ENCODE measurements at places on chromosomes 3 and 15. TPM values are rescaled to one million over a fixed set of nuclear protein-coding genes. Genes with fewer than 3 reads are reported as not detected.

GRCh38 chr3:43817825-43818224, 127.1 kb downstream of the ABHD5 start:
- DNase-seq, result no peak

The INSYN1 gene
- 4.8 TPM for total RNA-seq

DNA sequence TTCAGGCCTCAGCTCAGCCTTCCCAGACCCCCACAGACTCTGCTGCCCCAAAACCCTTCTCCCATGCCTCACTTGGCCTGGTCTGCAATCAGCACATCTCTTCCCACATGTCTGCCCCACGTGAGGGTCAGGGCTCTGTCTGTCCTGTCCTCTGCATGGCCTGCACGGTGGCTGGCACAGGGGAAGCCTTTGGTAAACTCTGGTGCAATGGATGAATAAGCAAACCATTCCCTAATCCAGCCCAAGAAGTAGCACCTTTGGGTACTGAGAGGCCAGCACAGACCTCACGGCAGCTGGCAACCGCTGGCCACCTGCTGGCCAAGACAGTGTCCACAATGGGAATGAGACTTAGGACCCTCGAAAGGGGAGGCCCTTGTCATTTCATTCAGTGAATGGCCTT, 27.7 kb downstream of the ABTB1 start:
- peak; percentile 29 for DNase-seq

GRCh38 chr15:65306551-65306950, 2.1 kb downstream of the RNU5B-1 start:
- no peak for DNase-seq

DNA sequence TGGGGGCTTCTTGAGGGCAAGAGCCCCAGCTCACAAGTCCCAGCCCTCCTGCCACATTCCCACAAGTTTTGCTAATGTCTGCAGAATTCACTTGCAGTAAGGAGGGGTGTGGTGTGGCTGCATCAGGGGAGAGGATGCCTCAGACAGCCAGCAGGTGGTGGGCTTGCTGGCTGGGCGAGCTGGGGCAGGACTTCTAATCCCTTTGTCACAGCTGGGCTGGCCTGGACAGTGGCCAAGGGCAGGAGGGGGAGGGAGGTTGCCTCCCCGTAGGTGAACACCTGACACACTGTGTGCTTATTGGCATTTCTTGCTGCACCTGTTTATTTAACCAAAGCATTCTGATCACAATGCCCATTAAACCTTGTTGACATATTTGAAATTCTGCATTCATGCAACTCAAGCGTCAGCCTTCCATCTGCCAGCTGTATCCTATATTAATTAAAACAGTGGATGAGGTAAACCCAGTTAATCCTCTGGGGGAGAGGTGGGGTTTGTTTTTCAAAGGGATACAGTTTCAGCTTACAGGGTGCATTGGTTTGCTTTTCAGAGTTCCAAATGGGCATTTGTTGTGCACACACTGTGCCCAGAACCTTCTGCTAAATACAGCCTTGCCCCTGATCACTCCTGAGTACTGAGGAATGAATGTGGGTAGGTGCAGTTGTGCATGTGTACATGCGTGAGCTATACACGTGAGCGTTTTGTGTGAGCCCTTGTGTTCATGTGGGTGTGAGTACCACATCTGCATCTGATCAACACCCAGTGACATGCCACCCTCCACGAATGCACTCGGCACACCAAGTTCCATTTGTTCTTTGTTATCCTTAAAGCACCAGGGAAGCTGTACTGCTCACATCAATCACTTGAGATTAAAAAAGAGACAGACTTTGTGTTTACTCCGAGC, 268.7 kb downstream of the XXYLT1 start:
- no peak for DNase-seq

The GOLGA6L10 gene
- total RNA-seq, result 0.23 TPM

DNA sequence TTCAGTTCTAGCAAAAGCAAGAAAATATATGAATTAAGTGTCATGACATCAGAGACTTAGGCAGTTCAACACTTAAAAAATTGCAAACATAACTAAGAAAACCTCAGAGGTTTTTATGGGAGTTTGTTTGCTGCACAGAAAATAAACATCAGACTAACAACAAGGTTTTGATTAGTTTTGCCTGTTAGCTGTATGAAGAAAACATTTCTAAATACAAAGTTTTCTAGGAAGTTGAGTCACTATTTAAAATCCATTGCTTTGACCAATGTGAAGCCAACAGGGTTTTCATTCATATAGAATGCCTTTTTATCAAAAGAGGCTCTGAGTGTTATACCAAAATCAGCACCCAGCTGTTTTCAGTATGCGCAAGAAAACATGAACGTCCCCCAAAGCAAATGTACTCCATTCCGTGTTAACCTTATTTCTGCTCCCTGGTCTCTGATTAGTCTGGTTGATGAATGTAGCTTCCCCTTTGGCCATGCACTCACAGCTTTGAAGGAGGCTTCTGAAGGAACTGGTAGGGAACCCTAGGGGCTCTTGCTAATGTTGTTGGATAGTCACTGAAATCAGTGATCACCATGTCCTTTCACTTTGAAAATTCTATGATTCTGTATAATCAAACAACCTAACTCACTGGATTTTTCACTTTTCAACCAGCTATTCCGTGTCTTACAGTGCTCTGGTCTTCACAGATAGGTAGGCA, 89.6 kb upstream of the TSEN2 start:
- no peak for DNase-seq

- no peak for DNase-seq
Measured at GRCh38 chr3:122665881-122666280, 14.8 kb upstream of the PARP14 start.

DNA sequence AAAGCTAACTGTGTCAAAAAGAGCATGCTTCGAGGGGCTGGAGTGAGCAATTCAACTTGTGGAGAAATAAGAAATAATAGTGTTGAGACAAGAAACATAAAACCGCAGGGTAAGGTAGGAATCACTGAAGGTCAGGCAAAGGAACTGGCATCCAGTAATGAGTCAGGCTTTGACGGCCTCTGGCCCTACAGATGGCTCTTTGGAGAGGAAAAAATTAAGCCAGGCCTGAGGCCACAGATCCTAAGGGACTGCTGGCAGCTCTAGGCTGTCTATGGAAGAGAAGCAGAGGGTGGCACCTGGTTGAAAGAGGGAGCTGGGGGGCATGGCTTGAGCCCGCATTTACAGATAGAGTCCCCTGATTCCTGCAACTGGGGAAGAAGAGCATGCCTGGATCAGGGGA, 28.6 kb upstream of the ZSCAN2 start:
- no peak for DNase-seq

GRCh38 chr15:99114511-99115299, 9.8 kb downstream of the SYNM start:
- peak; percentile 44 for DNase-seq

DNA sequence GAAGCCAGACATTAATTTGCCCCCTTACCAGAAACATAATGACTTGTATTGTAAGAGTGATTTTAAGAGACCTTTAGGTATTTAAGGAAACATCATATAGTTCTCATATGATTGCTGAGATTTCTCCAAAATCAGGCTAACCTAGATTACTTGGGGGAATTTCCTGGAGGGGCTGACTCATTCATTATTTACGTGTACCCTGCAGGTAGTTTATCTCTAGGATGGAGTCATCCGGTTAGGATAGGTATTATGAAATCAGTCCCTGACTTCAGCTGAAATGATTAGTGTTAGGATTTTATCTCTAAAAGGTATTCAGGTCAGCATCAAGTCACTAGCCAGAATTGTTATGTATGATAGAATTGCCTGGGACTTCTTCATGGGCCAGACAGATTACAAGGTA, 97.5 kb downstream of the TCF12 start:
- no peak for DNase-seq

DNA sequence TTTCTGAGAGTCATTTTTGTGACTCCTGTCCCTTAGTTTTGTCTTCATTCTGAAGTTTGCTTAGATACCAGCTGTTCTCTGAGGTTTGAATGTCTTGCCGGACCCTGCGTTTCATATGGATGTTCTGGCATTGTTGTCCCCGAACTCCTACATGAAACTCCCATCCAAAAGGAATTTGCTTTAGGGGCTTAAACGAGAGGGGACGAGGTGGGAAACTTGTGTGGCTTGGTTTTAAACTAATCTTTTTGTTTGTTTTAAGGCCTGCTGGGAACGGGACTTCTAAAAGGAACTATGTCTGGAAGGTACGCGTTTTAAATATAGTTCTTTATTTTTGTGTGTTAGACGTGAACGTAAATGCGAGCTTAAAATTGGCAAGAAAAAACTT, 679 bp downstream of the RPL35A start:
- no peak for DNase-seq

- DNase-seq, result no peak
Measured at GRCh38 chr3:138219255-138219654, 32.2 kb downstream of the ARMC8 start.

GRCh38 chr15:69165637-69166025, 5.2 kb downstream of the GLCE start:
- DNase-seq, result no peak

DNA sequence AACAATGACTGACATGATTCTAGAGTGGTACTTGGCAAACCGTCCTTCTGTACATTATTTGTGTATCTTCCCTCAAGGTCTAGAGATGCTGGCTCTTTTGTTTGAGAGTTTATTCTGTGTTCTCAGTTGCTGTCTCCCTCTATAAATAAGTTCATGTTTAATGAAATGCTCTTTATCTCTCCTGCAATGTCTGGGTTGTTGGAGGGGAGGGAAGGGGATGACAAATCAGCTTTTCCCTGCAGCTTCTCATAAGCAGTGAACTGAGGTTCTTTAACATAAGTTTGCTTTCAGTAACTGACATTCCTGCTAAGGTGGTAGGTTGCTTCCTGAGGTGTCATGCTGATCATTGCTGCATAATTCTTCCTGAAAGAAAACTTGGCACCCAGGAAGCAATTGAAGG, 21.8 kb downstream of the ITPR1 start:
- DNase-seq, result no peak

DNA sequence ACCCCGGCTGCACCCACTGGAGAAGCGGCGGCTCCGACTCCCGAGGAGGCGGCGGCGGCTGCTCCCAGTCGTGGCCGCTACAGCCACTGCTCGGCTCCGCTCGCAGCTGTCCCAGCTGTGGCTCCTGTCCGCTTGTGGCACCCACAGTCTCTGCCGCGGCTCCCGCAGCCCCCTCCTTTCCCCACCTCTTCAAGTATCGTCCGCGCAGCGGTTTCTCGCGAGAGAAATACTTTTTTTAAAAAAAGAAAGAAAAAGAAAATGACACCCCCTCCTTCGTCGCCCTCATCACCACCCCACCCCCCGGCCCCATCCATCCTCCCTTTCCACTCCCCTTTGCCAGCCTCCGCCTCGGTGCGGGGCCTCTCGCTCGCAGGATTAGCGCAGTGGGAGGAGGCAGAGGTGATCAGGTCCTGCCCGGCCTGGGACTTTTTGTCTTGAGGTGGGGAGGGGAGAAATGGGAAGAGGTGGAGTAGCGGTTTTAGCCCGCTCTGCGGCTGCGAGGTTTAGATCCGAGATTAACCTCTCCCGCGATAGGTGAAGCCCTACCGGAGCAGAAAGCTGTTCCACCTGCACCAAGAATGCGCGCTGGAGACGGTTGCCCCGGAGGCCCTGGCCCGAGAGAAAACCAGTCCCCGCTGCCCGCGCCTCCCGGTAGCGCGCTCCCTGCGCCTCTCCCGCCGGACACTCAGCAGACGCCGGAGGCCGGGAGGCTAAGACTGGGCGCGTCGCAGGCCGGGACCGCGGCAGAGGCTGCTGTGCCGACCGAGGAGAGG, at the start of gene FBN1:
FBN1 (minus strand) TSS at position 152 of the 773 bp plus-strand sequence. CDS start 940 bp downstream, outside the sequence.
- DNase-seq, result peak; percentile 91

The LTK gene
- total RNA-seq, result 0.19 TPM

DNA sequence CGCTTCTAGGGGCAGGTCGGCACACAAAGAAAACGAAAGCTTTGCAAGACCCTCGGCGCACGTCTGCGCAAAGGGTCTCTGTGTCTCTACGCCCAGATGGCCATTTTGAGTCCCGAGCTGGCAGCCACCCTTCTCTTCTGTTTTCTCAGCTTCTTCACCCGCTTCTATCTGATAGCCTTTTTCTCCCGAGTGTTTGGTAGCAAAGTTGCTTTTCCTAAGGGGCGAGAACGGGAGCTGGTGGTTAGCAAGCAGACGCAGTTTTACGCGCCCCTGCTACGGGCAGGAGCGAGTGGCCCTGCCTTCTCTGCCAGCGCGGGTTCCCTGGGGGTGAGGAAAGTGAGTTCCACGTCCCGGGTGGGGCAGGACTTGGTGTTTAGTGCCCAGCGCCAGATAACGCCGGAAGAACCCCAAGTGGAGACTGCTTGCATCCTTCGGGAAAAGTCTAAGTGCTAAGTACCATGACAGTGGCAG, 2.9 kb upstream of the MKRN2 start:
- DNase-seq, result peak; percentile 78

The CHRNA7 gene
- 3.5 TPM for total RNA-seq

The CCDC80 gene
- 1,615 TPM for total RNA-seq

DNA sequence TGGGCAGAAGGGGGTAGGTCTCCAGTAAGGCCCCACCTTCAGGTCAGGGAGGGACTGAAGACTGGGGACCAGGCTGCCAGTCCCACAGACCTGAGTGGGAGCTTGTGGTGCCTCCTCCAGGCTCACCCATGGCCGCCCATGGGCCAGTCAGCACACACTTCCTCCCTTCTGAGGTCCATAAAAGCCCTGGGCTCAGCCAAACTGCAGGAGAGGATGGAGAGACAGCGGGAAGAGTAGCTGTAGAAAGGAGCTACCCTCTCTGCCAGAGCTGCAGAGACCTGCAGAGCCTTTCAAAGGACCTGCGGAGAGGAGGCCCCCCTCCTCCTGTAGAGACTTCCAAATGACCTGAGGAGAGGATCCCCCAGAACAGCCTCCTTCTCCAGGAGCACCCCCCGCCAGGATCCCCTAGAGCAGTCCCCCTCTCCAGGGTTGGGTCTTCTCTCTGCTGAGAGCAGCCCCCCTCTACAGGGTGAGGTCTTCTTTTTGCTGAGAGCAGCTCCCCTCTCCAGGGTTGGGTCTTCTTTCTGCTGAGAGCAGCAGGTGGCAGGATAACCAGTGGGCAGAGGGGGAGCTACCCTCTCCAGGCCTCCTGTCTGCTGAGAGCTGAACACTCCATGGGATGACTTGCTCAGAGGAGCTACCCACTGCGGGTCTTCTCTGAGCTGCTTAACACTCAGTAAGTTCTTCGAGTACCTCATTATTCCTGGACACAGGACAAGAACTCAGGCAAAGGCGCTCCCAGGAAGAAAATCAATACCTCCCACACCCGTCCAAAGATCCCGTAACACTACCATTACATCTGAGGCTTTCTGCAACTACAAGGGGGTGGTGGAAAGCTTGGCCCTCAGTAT, 5.0 kb upstream of the SKIC8 start:
- no peak for DNase-seq
